ENCODE measurements at places on chromosomes 1 and 21.
A peak's percentile ranks its signal among the peaks of the same experiment; 100 is the strongest.

- peak; percentile 8 for DNase-seq
These were observed 15.8 kb downstream of the THRAP3 start for GRCh38 chr1:36239941-36240637.

- DNase-seq: peak; percentile 11
These were observed 9.7 kb upstream of the COL8A2 start for GRCh38 chr1:36134505-36135329.

- DNase-seq: no peak
These were observed 655.4 kb upstream of the B3GALT2 start for GRCh38 chr1:193841857-193842256.

- DNase-seq: no peak
These were observed 3.9 kb downstream of the ADIPOR1 start for GRCh38 chr1:202954057-202954745.

- DNase-seq: no peak
These were observed 3.2 kb downstream of the HAO2 start for GRCh38 chr1:119371815-119372214.

GRCh38 chr1:205444931-205445645 lies 10.8 kb downstream of the BLACAT1 start:
- DNase-seq: peak; percentile 44

All from COR-L47 (cell line).